ENCODE measurements at places on chromosomes 7 and 10.

GRCh38 chr7:133807624-133808492 is 319.3 kb upstream of the LRGUK start:
- no peak for DNase-seq

DNA sequence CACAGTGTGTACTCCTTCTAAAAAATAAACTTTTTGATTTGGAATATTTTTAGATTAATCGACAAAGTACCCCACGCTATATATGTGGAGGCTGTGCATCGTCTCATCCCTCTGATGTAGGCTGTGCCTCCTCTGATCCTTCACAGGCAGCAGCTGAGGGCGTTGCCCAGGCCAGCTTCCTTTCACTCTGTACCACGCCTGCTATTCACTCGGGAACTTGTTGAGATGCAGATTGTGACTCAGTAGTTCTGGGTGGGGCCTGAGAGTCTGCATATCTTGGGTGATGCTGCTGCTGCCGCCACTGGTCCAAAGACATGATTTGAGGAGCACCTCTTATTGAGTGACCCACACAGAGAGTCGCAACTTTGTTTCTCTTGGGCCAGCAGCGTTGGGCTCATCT is 7.9 kb upstream of the C10orf120 start:
- no peak for DNase-seq

- no peak for DNase-seq
These were observed 56.0 kb upstream of the COL13A1 start for GRCh38 chr10:69745698-69746097.

DNA sequence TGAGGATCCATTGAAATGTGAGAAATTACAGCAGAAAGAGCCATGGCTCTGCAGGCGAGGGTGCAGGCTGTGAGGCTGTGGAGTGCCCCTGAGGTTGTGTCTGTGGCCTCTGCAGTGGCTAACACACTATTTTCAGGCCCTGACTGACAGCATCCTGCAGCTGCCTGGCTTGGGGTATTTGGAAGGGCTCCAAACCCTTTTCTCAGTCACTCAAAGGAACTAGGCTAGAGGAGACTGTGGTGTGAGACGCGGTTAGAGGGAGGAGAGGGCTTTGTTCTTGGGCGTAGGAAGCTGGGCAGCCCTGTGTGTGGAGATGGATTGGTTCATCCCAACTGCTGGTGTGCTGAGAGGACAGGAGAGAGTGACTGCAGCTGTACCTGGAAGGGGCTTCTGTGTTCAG is 134.9 kb downstream of the RAMP3 start:
- no peak for DNase-seq

DNA sequence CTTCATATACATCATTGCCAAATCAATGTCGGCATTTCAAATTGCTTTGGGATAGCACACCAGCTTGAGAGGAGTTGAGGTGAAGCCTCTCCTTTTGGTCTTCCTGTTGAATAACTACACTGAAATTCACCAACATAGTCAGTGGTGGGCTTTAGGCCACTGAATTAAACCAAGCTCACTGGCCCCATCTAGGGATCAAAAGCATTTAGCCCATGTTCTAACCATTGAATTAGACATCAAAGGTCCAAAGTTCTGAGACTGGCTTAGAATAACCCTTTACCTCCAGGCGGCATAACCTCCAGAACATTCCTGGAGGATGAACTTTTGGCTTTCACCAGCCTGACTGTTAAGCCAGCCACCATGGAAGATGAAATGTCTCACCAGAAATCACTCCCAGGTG is 54.6 kb downstream of the BPGM start:
- DNase-seq: no peak
